ENCODE measurements at places on chromosomes 5 and 9. TPM values are rescaled to one million over a fixed set of nuclear protein-coding genes. Genes with fewer than 3 reads are reported as not detected.

IL13 gene
- polyA plus RNA-seq: not detected

NOXA1 gene
- 0.20 TPM for polyA plus RNA-seq

CNTFR gene
- polyA plus RNA-seq: 0.09 TPM

SPATA9 gene
- 1.0 TPM for polyA plus RNA-seq

GRXCR2 gene
- polyA plus RNA-seq: not detected

TNC gene
- 648 TPM for polyA plus RNA-seq

FRMD3 gene
- 0.15 TPM for polyA plus RNA-seq

TRAF1 gene
- 3.3 TPM for polyA plus RNA-seq

ACTBL2 gene
- polyA plus RNA-seq: 0.07 TPM

PCDHB11 gene
- polyA plus RNA-seq: 0.10 TPM

OR2Y1 gene
- polyA plus RNA-seq: not detected

MARCOL gene
- not detected for polyA plus RNA-seq

GRCh38 chr5:85140471-85140870, 755.8 kb upstream of the EDIL3 start:
- no peak for DNase-seq

- DNase-seq: no peak
Observed at GRCh38 chr9:13082796-13083195, 196.7 kb downstream of the MPDZ start.

DNA sequence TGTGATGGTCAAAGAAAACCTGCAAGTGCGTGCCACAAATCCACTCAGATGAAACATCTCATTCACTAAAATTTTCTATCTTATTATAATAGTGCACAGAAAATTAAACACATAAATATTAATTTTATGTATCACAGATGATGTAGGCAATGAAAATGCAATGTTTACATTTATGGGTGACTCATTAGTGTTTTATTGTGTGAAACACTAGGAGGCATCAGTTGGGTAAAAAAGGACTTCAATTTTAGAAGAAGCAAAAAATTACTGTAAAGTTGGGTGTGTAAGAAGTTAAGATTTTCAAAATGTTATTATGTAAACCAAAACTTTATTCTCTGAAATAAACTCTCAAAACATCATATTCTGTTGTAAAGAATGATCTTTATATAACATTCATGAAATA, 4.0 kb downstream of the MEF2C start:
- DNase-seq: no peak

- DNase-seq: no peak
Observed at GRCh38 chr9:36934478-36935065, 99.5 kb downstream of the PAX5 start.

DNA sequence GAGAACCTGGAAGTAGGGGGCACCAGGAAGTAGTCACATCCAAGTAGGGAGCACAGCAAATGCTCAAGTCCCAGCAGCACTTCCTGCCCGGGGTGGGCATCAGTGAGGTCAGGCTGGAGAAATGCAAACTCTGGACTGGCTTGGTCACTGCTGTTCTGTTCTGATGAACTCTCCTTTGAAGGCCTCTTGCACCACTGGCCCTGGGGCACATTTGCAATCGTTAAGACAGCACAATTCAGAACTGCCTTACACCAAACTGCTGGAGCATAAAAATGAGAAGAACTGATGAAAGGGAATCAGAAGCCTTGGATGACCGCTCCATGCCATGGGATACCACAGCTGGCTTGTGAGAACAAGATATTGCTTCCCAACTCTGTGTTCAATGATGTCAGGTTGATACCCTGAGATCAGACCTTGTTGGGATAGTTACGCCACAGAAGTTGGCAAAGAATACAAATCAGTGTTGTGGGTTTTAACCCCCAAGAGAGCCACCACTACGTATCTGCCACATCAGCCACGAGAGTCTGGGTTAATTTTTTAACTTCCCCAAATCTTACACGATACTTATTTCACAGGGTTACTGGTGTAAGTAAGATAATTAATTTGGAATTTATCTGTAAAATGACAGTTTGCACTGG, 42.3 kb upstream of the ZSWIM6 start:
- no peak for DNase-seq

DNA sequence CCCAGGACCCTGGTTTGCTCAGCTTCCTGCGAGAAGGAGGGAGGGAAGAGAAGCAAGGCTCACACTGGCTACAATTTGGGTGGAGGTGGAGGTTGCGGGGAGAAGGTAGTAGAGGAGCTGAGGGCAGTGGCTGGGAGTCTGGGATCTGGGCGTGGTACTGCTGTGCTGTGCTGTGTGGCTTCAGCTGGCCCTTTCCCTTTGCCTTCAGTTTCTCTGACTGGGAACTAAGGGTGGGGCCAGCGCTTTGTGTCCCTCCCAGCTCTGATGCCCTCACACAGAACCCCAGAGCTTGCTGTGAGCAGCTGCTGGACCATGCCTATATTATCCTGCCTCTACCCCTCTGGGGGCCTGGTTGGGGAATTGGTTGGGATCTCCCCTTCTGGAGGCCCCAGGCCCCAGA, 60.9 kb downstream of the RGS3 start:
- DNase-seq: no peak

GRCh38 chr5:6412811-6413210, 34.5 kb upstream of the MED10 start:
- DNase-seq: no peak

DNA sequence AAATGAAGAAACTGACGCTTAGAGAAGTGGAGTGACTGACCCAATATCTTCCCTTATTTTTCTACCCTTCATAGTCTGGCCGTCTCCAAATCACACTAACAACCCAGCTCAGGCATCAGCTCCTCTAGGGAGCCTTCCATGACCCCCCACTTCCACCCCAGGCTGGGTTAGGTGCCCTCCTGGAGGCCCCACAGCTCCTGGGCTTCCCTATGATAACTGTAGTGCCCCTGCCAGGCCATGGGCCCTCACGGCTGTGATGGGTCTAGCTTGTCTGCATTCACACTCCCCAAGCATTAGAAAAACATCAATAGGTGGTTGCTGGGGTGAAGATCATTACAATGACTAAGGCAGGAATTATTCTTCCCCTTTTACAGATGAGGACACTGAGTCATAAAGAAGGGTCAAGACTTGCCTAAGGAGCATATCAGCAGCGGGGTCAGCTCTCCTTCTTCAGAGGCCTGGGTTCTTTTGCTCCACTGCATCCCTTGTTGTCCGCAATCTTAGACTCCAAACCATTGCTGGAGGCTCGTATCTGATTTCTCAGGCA, 7.3 kb downstream of the CORO2A start:
- DNase-seq: no peak

GRCh38 chr5:54205453-54205852, 104.9 kb downstream of the ARL15 start:
- no peak for DNase-seq

- DNase-seq: no peak
Observed at GRCh38 chr9:7910426-7911020, 110.9 kb upstream of the DMAC1 start.

DNA sequence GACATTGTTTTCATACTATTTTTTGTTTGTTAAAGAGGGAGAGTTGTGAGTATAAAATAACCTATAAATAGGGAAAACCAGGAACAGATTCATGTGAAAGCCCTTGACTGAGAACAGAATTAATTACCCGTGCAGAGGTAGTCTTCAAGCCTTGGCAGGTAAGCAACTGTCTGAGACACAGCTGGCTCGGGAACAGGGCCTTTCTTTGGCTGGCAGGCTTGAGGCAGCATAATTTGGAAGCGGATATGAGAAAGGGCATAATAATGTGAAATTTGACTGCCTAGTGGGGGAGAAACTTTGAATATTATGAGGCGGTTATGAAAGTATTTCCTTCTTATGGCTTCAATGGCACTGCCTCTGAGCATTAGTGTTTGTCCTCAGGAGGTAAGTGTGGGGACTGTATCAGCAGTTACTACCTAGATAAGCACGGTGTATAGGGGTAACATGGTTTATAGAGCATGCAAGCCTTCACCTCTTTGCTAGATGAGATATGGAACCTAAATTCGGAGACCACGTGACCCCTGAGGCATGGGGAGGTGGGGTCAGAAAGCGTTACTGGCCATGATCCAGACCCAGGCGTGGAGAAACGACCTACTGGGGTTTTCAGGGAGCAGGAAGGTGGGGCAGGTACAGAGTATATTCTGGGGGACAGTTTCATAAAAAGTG, 210.2 kb upstream of the GAS1 start:
- no peak for DNase-seq

DNA sequence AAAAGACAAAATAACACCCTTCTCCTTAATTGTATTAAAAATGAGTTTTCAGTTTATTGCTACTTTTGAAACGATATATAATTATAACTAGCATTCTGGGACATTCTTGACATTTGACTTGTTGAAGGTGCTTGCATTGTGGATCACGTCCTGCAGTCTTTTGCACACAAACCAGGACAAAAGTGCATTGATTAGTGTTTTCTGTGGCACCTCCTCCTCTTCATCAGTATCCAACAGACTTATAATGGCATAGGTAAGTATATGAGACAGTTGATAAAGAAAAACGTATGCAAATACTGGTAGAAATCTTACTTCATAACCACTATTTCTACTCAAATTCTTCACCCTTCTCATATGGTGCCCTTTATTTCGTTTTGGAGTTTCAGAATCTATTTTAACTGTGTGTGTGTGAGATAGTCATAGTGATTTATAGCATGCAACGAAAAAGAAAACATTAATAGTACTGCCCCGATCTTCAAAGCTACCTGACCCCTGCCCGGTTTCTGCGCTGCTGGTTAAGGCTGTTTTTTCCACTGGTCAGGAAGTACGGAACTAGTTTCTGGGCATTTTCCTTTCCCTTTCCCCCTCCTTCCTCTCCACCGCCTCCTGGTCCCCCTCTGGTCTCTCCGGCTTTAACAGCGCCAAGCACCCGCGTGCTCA, 639 bp upstream of the RASA1 start:
- no peak for DNase-seq

DNA sequence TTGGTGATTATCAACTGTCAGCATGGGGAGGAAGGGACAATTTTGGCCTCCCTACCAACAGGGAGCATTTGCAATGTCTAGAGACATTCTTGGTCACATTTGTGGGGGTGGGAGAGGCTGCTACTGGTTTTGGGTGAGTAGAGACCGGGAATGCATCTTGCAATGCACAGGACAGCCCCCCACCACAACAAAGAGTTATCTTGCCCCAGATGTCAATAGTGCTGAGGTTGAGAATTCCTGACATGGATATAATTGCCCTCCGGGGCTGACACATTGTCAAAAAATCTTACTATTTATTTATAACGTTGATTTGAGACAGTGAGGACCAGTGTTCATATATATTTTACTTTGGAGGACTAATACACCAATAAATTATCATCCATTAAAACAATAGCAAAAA, 316.1 kb downstream of the PSAT1 start:
- DNase-seq: no peak

DNA sequence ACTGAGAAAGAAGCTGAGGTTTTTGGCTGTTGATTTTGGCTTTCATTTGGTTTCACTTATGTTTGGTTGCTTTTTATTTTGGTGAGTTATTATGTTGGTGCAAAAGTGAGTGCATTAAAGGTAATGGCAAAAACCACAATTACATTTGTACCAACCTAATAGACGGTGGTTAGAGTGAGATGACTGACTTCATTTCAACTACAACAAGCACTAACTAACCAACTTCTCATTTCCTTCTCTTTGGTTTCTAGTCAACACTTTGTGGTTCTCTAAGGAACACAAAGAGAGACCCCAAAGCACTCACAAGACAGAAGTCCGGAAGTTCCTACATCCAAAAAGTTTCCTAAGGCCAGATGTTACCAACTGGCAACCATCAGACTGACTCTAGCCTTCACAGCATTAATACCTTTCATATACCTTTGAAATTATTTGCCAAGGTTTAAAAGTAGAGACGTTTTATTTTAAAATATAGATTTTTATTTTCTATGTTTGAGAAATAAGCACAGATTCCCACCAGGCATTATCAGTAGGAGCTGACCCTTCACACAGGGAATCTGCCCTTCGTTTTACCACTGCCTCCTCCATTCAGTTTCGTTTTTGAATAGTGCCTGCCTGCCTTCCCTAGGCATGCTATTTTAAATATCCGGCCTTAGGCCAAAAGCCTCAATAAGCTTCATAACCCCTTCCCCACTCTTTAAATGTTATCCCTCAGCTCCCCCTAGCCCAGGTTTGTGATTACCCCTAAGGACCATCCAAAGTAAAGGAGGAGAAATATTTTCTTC, 301.1 kb upstream of the PTGER4 start:
- no peak for DNase-seq

GRCh38 chr9:130937146-130938076, 1.6 kb downstream of the FIBCD1 start:
- DNase-seq: no peak

DNA sequence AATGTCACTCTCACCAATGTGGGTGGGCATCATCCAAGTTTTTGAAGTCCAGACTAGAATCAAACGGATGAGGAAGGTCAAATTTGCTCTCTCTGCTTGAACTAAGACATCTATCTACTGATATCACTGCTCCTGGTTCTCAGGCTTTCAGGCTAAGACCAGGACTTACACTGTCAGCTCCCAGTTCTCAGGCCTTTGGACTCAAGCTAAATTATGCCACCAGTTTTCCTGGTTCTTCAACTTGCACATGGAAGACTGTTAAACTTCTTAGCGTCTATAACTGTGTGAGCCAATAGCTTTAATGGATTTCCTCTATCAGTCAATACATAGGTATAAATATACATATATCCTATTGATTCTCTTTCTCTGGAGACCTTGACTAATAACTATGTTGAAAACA, 35.3 kb downstream of the LYRM7 start:
- DNase-seq: no peak

GRCh38 chr5:42596817-42597216, 159.8 kb upstream of the CCDC152 start:
- no peak for DNase-seq

GRCh38 chr9:83508067-83508466, 30.1 kb downstream of the FRMD3 start:
- DNase-seq: no peak

DNA sequence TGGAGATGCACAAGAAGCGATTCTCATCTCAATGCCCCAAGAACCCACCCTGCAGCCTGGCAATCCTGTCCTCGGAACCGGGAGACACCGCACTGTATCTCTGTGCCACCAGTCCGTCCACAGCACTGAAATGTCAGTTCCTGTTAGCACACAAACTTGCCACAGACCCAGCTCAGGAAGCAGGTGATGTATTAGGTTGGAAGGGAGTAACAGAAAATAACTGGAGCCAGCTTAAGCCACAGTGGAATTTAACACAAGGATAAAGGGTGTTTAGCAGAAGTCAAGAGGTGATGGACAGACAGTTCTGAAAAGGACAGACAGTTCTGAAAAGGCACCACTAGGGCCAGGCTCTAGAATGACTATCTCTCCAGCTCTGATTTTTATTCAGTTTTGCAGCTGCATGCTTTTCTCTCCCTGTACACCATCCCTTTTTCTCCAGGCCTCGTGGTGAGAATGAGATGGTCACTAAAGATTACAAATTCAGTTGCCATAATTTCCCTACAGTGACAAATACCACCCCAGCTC, 114.4 kb downstream of the ANKRD18B start:
- DNase-seq: no peak

DNA sequence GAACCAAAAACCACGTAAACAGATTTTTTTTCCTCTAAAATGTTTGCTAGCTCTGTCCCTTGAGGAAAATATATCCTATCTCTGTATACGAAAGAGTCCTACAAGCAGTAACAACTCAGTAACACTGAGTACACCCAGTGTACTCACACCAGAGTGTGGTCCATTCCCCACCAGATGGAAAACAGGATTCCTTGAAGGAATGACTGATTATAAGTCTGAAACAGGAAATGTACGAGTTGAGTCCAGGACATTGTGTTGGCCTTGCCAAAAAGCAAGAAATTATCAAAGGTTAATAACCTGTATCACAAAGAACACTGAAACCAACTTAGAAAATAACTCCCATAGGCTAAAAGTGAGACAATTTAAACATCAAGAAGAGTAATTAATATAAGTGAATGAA, 20.4 kb downstream of the GOLPH3 start:
- no peak for DNase-seq
